ENCODE measurements at places on chromosomes 11 and 22. TPM values are rescaled to one million over a fixed set of nuclear protein-coding genes. Genes with fewer than 3 reads are reported as not detected.

OR51F2 gene
- total RNA-seq, result not detected

- peak; percentile 30 for DNase-seq
These were observed 59.0 kb upstream of the TBCEL start for GRCh38 chr11:120964857-120965256.

GRCh38 chr11:76107971-76108370, 98.3 kb downstream of the WNT11 start:
- no peak for DNase-seq

LGR4 gene
- total RNA-seq, result 17.6 TPM

GRCh38 chr11:134474942-134475341, 62.9 kb upstream of the B3GAT1 start:
- no peak for DNase-seq

DNA sequence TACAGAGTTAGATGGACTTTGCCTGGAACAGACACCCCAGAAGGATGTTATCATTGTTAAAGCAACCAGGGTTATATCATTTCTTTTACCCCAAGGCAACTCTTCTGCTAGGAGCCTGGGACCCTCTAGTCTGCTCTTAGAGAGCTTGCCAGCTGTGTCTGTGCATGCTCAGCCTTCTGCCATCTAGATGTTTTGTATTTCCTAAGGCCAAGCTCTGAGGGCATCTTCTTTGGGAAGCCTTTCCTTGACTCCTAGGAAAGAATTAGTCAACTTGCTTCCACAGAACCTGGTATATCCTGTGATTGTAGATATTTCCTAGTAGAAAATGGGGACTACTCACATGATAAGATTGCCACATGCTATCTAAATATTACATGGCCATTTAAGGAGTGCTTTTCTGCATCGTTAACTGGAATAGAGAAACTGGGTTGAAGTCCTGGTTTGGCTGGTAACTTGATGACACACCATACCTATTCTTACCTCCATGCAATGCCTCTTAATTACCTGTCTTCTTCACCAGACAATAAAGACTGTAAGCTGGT, 87.6 kb downstream of the STIM1 start:
- DNase-seq, result no peak

- DNase-seq, result no peak
These were observed 17.7 kb downstream of the APLP2 start for GRCh38 chr11:130087294-130087926.

DNA sequence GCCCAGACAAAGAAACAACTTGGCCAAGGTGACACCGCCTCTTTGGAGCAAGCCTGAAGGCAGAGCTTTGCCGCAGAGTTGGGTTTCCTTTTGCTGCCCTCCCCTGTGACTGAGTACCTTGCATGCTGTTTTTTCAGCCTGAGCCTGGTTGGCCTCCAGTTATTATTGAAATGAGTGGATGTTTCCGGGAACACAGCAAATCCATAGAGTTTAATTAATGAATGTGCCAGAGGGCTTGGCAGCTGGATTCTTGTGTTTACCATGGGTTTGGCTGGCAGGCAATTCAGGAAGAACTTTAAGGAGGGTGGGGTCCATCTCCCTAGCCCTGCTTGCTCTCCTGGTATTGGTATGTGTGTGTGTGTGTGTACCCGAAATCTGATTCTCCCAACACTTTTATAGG, 65.6 kb upstream of the CRYBB3 start:
- DNase-seq, result no peak

RASGRP2 gene
- not detected for total RNA-seq

MRPL23 gene
- total RNA-seq, result 111 TPM

- DNase-seq, result no peak
These were observed 5.5 kb downstream of the YDJC start for GRCh38 chr22:21624120-21624879.

DNA sequence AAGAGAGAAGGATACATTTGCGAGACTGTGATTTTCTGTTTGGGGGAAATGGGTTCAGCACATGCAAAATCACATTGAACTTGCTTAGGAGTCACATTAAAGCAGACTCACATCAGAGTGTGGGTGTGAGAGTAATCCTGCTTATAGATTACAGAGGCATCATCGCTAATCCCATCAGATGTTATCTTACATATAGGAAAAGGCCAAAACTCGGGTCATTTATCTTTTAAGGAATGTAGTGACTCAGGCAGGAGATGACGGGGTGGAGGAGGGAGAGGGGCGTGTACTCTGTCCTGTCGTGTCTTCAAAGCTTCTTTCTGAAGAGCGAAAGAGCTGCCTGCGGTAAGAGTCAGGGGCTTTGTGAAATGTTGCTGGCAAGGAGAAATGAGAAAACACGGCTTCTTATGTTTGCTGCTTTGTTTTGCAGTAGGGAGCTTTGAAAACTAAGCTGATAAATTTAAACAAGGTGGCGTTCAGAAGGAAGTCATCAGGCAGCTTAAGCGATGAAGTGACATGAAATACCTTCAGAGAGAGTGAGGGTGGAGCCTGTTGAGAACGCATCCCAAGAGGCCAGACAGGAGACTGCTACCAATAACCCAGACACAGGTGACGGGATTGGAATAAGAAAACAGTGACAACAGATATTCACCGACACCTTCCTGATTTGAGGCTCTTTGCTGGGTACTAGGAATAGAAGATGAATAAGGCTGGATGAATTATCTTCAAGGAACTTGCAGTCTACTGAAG, 2.2 kb upstream of the C11orf16 start:
- DNase-seq, result peak; percentile 62

DNA sequence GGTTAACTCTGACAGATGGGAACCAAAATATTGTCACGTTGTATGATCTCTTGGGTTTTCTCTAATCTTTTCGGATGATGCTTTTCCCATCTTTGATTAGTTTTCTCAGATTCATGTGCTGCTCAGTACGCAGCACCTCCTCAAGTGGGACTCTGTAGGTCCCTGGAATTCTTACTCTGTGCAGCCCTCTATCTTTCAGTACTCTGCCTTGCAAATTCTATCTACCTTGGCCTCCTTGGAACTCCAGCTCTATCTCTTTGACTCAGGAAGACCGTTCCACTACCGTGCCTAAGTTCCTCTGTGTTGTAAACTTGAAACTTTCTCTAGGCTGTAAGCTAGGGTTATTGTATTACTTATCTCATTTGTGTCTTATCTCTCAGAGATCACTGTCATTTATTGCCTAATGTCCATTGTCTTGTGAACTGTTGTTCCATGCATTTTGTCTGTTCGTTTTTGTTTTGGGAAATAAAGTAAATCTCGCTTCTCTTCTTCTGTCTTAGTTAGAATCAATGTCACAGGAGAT, 20.1 kb upstream of the CHORDC1 start:
- DNase-seq, result no peak

DNA sequence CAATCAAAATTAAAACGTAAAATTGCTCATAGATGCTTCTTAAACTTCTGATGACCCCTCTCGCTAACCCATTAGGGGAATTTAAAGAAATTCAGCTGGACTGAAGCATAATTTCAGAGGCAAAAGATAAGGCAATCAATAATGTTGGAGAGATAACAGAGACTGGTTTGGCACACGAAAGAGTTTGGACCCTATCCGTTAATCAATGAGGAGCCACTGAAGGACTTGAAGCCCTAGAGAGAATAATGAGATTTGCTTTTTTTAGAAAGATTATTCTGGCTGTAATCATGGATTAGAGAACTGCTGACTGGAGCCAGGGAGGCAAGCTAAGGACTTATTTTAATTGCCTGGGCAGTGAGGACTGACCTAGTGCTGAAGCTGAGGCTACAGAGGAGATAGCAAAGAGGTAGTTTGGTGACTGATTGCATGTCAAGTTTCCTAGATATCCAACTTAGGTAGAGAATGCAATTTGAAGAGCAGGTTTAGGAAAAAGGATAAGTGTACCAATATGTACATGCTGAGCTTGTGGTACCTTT, 11.9 kb upstream of the ARHGAP42 start:
- no peak for DNase-seq

DNA sequence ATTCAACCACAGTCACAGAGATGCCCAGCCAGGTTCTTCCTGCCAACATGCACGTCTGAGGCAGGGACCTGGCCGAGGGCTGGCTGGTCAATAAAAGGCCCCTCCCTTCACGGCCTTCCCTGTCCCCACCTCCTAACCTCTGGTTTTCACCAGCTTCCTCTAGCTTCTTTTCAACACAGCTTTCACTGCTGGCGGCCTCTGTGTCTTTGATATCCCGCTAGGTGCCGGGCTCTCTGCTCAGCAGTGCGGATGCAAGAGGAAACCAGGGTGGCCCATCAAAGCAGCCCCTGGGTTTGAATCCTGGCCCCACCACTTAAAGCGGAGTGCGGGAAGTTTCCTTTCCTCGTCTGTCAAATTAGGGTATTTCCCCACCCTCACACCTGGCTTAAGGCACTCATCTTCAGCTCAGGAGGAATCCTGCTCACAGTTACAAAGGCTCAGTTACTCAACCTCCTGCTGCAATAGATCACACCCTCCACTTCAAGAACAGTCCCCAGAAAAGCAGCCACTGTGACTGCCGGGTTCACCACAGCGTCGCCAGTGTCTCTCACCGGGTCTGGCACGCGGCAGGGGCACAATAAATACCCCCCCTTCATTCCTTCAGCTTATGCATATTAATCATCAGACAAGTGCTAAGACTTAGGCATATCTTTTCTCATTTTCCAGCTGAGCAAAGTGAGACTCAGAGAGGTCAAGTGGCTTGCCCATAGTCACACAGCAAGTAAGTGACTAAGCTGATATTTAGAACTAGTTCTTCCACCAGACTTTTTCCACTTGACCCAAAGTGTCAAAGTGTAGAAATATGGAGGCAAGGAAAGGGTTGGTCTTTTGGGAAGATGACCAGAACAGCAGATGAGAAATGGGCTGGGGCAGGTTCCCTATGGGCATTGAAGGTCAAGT, 45.7 kb downstream of the TXN2 start:
- no peak for DNase-seq

GRCh38 chr11:7672960-7673723, at the start of gene CYB5R2:
TSS of gene CYB5R2 (minus strand) at chr11:7673500. CDS start at chr11:7672825, 675 bp downstream.
- peak; percentile 46 for DNase-seq

DNA sequence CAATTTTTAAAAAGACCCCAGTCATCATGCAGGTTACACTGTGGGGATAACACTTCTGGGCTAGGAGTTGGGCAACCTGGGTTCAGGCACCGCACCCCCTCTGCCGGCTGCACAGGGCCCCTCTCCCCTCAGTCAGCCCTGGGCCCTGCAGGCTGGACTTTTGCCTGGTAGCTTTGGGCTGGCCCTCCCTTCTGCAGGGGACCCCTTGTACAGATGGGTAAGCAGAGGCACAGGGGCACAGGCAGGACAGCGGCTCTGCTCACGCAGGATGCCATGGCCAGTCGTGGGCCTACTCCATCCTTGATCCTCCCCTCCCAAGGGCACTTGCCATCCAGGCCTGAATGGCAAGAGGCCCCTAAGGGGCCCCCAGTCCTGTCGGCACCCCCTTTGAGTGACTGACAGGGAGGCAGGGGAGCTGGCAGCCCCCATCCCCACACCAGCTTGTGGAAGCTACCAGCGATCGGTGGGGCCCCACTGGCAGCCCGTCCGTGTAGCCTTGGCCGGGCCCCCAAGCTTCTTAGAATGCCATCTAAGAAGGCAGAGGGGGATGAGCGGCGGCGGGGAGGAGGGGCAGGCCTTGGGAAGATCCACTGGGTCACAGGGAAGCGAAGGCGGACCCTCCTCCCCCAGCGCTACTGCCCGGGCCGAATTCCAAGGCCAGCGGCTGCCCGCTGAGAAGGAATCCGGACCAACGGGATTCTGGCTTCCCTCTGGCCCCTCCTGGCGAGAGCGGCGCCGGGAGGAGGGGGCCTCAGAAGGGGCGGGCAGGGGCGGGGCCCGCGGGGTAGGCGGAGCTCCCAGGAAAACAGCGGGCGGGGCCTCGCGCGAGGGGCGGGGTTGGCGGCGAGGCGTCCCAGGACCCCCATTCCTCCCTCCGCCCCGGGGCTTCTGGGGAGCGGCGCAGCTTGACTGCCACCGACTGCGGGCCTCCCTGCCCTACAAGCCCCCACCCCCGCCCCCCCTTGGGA, 6.8 kb upstream of the CHKA start:
- DNase-seq, result no peak

TMEM45B gene
- total RNA-seq, result not detected

SLC22A12 gene
- total RNA-seq, result not detected

GRCh38 chr22:26679003-26679629, 21.7 kb downstream of the MIAT start:
- DNase-seq, result peak; percentile 71

OLFML1 gene
- total RNA-seq, result not detected

DNA sequence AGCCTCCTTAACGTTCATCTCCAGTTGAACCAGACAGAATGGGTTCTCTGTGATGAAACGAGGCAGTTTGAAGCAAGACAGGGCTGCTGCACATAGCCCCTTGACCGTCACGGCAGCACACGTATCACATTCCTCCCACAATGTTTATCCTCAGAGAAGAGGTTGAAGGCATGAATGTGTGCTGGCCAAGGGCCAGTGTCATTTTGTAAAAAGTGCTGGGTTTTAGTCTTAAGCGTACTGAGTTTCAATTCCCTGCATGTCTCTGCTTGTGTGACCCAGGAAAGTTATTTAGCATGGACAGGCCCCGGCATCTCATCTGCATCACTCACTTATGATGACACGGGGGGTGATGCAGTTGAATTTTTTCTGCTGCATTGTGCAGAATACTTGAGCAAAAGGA, 31.6 kb downstream of the TTC12 start:
- DNase-seq, result no peak

All from HFFc6 (cell line).